ENCODE measurements at places on chromosomes 16 and 17.

- no peak for DNase-seq
These were observed 36.8 kb downstream of the TEKT5 start for GRCh38 chr16:10657925-10658324.

GRCh38 chr16:85202051-85202601, 89.9 kb upstream of the CIBAR2 start:
- DNase-seq: no peak

DNA sequence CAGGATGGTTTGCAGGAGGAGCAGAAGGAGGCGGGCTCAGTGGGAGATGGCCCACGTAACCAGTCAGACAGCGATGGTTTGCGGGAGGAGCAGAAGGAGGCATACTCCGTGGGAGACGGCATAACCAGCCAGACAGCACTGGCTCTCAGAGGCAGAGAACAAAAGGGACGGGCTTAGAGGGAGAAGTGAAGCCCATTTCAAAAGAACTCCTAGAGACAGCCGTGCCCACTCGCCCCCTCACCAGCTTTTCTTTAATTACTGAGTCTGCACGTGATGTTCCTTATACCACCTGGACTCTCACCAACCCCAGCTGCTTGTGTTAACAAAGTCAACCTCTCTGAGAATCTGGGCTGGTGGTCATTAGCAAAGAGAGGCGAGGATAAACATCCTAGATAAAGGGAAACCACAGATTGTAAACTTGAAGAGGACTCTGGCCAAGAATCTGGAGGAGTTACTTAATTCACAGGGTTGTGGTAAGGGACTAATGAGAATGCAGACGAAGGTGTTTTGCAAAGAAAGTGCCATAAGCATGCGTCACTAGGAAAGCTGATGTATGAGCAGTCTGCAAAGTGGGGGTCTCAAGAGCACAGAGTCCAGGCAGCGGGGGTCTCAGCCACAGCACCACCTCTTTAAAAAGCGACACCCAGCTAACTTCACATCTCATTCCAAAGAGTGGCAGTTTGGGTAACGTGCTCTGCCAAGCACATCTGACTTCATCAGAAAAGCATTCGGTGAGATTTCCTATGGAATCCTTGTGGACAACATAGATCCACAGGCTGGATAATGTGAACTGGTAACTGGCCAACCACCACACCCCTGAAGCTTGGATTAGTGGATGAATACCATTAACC, 51.7 kb downstream of the NXN start:
- DNase-seq: no peak

DNA sequence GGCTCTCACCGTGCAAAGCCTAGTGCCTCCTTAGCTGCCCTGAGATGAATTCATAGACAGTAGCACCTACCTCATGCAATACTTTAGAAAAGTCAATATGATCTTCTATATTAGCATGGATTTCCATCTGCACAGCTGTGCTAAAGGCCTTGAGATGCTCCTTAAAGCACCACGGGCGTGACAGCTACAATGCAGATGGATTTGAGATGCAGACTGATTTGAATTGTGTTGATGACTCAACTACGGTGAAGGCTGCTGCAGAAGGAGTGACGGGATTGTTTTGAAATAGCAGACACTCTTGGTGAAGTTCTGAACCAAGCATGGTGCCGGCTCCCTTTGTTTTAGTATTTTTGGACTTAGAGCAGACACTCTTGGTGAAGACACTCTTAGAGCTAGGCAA, 88.2 kb downstream of the SPECC1 start:
- DNase-seq: no peak

DNA sequence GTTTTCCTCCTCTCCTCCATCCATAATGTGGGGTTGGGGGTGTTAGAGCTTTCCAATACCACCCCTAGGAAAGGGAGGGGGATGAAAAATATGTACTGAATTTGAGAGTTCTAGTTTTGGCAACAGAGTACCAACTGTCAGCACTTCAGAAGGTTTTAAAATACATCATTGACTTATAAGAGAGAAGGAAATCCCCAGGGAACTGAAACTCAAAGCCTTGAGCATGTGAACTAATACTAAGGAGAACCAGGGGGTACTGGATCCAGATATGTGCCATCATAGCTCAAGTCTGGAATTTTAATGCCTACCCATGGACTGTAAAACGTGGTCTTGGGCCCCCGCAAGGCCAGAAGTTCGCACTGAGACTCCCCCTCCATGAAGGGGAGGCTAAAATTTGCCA, 15.8 kb downstream of the CACNG5 start:
- no peak for DNase-seq

GRCh38 chr16:79740252-79740651, 139.7 kb upstream of the MAF start:
- DNase-seq: no peak

DNA sequence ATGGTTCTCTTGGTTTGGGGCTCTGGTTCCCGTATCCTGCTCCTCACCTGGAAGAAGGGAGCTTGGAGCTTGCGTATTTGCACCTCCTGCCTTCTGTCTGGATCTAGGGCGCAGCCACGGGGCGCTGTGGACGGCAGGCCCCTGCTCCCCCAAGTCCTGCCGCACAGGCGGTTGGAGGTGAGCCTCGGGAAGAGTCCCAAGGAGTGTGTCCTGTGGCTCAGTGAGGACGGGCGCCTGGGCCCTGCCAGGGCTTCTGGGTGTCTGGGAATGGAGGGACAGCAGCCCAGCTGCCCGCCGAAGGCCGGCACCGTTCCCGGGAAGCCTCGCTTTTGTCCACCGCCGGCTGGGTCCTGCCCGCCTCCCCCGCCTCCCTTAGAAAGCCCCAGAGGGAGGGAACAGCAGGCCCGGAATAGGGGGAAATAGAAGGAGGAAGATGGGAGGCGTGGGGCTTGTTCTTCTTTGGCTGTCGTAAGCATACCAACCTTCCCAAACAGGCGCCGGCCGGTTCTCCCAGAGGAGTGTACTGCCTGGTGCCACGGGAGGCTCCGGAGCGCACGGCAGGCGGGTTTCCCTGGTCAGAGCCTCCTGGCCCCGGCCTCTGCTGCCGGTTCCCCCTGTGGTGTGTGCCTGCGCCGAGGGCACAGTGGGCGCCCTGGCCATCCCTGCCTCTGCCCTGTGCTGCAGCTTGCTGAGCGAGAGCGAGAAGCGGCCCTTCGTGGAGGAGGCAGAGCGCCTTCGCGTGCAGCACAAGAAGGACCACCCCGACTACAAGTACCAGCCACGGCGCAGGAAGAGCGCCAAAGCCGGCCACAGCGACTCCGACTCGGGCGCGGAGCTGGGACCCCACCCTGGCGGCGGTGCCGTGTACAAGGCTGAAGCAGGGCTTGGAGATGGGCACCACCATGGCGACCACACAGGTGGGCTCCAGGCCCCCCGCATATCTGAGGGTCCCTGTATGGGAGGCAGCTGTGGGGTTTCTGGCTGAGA, 1.8 kb downstream of the SOX8 start:
- DNase-seq: no peak

- DNase-seq: peak; percentile 10
These were observed 30.2 kb downstream of the XPO6 start for GRCh38 chr16:28181515-28181914.

DNA sequence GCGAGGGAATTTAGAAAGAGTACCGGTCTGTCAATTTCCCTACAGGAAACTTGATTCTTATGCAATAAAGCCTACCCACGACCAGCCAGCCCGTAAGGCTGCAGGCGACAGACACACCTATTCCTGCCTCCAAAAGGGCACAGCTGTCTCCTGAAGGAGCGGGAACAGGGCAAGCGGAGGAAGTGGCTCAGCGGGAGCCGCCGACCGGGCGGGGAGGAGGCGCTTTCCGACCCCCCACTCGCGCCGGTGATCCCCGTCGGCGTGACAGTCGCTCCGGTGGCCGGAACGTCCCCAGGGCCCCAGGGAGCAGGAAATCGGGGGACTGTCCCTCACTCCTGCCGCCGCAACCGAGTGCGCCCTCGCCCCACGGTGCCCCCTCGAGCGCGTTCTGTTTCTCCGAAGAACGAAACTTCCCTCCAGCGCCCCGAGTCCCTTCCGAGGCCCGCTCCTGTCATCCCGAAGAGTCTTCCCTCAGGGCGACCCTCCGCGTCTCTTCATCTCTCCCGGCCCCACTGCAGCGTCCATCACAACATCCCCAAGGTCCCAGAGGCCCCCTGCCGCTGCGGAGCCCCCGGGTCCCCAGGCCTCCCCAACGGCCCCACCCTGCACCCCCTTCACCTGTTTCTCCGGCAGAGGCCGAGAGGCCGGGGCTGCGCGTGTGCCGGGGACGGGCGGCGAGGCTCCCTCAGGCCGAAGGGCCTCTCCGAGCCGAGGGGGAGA, 421 bp downstream of the STAT3 start:
- no peak for DNase-seq

GRCh38 chr16:2195322-2196161, 863 bp downstream of the CASKIN1 start:
- DNase-seq: no peak

- DNase-seq: no peak
These were observed 42.4 kb downstream of the NXPH3 start for GRCh38 chr17:49618028-49618611.

- no peak for DNase-seq
These were observed 936 bp upstream of the RASL10B start for GRCh38 chr17:35730400-35731005.

GRCh38 chr16:72952811-72953271, 95.1 kb downstream of the ZFHX3 start:
- DNase-seq: no peak

DNA sequence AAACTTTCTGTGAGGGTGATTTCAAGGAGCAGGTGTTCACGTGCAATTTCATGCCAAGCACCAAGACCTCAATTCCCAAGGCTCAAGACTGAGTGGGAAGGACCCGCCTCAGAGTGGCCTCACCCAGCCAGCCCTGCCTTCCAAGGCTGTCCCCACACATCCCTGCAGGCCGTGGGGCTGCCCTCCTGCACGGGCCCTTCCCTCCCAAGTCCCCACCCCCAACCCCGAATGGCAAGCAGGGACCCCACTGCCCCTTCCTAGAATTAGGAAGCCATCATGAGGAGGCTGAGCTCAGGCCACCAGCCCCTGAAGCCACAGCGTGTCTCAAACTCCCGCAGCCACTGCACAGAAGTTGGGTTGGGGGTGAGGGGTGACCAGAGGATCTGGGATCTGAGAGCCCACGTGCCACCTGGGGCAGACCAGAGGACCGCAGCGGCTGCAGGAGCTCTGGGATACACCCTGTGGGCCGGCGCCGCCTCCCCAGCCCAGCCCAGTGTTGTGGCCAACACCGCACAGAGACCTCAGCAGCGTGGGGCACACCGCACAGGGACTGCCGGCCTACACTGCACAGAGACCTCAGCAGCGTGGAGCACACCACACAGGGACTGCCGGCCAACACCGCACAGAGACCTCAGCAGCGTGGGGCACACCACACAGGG, 20.7 kb downstream of the GNPTG start:
- no peak for DNase-seq

DNA sequence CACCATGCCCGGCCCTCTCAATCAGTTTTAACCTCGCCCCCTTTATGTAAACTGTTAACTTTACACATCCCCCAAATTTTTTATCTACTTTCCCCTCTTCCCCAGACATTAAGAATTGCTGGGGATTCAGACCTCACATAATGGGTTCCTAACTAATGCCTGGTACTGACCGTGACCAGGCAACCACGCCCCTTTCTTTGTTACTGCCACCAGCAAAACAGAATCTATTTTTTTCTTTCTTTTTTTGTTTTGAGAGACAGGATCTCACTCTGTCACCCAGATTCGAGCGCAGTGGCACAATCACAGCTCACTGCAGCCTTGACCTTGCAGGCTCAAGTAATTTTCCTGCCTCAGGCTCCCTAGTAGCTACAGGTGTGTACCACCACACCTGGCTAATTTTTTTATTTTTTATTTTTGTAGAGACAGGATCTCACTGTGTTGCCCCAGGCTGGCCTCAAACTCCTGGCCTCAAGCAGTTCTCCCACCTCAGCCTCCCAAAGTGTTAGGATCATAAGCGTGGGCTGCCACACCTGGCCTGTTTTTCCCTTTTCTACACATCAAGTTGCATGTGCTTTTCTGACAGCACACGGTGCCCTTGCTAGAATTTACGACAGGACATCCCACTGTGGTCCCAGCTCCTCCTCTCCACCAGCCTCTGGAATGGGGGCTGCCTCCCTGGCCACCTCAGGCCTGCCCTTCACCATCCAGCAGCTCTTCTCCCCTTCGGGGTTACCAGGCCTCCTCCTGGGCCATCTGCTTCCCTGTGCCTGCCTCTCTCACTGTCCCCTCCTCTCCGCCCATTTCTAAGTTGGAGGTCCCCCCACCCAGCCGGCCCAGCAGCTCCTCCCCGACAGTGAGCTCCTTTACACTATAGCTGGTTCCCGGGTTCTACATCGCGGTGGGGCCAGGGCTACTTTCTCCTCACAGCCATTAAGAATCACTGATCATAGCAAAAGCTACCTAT, 10.8 kb downstream of the CPNE2 start:
- DNase-seq: no peak

DNA sequence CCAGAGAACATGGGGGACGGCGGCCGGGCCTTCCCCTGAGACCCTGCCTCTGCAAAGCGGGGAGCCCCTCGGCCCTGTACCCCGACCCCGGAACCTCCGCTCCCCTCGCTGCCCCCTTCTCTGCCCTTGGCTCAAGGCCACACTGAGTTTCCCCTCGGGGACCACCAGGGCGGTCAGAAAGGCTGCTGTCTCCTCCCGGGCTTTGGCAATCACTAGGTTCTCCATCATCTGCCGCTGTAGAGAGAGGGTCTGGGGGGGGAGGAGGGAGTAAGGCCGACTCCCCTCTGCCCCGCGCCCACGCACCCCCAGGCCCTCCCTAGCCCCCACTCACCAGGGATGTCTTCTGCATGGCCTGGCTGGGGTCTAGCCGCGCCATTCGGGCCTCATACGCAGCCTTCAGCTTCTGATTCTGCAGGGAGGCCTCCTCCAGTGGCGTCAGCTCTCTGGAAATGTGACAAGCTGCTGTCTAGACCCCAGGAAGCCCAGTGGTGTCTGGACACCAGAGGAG, 8.4 kb downstream of the VPS9D1 start:
- DNase-seq: no peak
